Activated CD4-positive, alpha-beta T cell treated with anti-CD3 and anti-CD28 coated beads, Interleukin-2, amount 50 U/mL, for 24 hours (primary cell): ENCODE measurements at places on chromosomes 1 and 21.

DNA sequence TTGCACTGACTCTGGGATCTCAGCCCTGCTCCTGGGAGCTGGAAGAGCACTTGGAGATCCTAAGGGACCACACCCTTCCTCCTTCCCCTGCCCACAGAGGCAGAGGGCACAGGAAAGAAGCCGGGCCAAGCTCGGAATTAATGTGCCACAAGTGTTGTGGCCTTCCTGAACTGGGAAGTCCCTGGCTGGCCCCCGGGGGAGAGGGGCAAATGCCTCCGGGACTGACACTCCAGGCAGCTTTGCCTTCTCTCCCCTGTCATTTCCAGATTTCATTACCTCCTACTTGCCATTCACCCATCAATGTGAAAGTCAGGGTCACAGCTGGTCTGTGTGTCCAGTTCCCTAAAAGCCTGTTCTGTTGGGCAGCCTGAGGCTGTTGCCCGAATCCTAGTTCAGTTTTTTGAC, 21.7 kb downstream of the SESN2 start:
- no peak for DNase-seq

DNA sequence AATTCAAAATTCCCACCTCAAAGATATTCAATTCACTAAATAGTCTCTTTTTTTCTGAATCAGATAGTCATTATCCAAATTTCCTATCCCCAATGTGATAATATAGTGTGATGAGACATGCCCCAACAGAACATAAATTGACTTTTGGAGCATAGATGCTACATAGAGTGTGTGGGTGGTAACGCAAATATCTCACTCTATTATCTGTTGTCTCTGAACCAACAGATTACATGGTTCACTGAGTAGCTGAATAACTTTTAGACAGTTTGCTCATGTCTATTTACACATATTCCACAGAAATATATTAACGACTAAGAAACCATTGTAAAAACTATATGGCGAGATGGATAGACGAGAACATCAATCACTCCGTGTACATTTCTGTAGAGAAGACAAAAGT, 209.9 kb downstream of the BARHL2 start:
- no peak for DNase-seq

- peak; percentile 75 for DNase-seq
Measured at GRCh38 chr1:161038523-161039153, at the start of gene TSTD1. TSS of gene TSTD1 (minus strand) at chr1:161038964. CDS start at chr1:161038889, 75 bp downstream.

- no peak for DNase-seq
Measured at GRCh38 chr1:115090540-115090939, 1.2 kb upstream of the TSPAN2 start.

- DNase-seq = no peak
Measured at GRCh38 chr1:52239708-52240001, 97.8 kb downstream of the ZFYVE9 start.

DNA sequence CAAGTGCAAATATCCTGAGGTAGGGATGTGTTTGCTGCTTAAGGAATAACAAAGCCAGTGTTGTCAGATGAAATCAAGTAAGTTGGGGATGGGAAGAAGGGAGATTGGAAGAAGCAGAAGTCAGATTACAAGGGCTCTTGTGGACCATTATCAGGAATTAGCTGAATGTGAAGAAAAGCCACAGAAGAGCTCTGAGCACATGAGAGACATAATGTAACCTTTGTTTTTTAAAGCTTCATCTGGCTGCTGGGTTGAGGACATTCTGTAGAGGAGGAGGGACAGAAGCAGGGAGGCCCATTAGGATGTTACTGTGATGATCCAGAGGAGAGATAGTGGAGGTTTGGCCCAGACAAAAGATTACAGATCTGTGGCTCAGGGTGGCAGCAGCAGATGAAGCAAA, 111.7 kb downstream of the DUSP10 start:
- no peak for DNase-seq

- no peak for DNase-seq
Measured at GRCh38 chr1:172400722-172401105, 19.8 kb upstream of the C1orf105 start.

DNA sequence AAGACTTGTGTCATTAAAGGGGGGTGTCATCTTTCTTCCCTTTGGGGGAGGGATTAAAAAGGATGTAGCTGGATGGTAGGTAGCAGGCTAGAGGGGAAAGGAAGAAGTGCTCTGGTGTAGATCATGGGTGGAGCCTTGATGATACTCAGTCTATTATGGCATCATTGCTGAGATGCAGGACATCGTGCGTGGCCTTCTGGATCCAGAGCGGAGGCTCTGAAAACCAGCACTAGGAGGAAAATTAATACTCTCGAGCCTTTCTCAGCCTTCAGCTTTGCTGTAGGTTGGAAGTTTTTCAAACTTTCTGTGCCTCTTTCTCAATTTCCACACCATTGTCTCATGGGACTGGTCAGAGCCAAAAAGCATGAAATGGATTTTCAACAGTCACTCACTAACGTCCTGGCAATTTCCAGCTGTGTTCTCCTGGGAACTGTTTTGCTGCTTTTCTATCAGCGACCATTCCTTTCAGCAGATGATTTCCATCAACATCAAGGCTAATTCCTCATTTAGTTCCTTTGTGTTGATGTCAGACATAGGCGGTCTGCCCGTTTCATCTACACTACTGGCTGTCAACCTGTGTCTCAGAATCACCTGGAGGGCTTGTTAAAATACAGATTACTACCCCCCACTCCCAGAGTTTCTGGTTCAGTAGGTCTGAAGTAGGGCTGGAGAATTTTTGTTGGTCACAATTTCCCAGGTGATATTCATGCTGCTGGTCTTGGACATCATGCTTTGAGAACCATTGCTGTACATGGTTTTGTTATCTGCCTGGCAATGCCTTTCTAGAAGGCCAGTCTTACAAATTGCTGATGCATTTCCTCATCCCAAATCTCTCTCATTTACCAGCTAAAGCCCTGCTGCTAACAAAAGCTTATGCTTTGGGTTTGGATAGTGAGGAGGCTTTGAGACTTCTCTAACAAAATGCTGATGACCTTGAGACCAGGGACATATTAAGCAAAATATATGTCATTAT, 7.7 kb downstream of the CACNA1E start:
- DNase-seq = no peak

- no peak for DNase-seq
Measured at GRCh38 chr1:43786960-43787359, 79.6 kb downstream of the ST3GAL3 start.

DNA sequence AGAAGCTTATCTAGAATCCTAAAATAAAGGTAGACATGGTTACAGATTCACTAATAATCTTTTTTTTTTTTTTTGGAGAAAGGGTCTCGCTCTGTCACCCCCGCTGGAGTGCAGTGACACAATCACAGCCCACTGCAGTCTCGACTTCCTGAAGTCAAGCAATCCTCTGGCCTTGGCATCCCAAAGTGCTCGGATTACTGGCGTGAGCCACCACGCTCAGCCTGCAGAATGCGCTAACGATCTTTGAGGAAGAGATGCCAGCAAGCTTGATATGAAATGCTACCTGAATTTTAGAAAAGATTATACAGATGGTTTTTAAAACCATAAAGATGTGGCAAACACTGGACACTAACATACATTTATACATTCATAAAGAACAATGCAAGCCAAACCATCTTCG, 4.1 kb upstream of the GNPAT start:
- no peak for DNase-seq

DNA sequence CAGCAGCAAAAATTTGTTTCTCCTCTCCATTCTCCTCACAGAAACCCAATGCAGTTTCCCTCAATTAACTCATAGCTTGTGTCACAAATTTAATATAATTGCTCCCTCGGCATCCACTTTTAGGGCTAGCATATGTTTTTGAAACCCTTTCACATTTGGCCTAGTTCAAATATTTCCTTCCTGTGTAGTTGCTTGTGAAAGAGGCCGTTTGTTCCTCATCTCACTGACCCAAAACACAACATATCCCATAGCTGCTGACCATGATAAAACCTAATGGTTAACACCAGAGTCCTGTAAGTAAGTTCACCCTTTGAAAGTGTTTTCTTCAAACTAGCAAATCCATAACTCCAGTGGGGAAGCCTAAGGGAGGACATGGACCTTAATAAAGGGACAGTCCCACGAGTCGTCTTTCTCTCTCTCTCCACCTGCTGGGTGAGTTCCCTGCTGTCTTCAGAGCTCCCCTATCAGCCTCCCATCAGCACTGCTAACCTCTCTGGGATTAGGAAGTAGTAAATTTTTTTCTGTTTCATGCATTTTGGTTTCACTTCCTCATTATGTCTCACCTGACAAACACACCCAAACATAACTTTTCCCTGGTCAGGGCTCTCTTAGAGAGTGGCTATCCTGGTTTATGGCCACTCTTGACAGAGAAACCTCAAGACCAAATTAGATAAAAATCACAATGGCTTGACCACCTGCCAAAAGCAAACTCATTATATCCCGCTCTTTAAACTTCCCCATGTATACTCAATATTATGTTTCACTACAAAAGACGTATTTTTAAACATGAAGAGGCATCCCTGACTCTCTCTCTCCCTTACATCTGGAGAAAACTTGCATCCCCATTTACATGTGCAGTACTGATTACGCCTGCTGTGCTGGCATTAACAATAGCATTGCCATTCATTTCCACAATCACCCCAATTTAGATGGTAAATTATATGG, 177.7 kb upstream of the HP1BP3 start:
- no peak for DNase-seq

- no peak for DNase-seq
Measured at GRCh38 chr1:71587961-71588360, 507.1 kb upstream of the ZRANB2 start.

- no peak for DNase-seq
Measured at GRCh38 chr1:244758708-244759107, 76.8 kb upstream of the COX20 start.

- DNase-seq = no peak
Measured at GRCh38 chr1:156751451-156751756, at the start of gene HDGF. TSS of gene HDGF (minus strand) at chr1:156751675. CDS start at chr1:156751429, 246 bp downstream.

DNA sequence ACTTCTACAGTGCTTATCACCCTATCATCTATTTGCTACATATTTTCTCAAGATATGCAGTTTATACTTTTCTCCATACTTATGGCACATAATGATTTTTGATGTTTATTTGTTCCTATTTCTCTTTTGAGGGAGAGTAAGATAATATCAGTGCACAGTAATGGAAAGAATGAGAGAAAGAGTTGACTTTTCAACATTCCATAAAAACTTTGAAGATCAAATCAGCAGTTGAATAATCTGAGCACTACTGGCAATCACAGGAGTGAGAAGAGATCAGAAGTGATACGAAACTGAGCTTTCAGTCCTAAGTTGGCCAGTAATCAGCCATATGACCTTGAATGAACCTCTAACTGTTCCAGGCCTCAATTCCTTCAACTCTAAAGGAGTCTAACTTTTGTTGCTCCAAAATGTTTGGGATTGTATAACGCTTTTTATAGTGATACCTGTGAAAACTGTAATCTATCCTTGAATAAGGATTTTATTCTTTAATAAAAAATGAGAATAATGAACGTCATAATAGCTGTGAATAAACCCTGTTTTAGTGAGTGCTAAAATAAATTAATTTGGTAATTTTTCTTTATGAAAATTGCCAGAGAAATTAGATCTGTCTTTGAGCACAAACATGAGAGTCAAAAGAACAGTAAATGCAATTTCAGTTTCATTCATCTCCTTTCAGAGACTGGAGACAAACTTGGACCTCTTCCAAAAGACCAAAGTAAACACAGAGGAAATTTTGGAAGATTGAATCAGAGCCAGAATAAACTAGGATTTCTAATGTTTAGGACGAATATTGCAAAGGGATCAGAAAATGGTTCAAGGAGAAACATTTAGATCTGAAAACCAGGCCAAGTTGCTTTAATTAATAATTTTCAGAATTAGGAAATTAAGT, 309.9 kb downstream of the ADGRL2 start:
- no peak for DNase-seq
